Suppressor macrophage (primary cell): ENCODE measurements at places on chromosomes 4 and X.

DNA sequence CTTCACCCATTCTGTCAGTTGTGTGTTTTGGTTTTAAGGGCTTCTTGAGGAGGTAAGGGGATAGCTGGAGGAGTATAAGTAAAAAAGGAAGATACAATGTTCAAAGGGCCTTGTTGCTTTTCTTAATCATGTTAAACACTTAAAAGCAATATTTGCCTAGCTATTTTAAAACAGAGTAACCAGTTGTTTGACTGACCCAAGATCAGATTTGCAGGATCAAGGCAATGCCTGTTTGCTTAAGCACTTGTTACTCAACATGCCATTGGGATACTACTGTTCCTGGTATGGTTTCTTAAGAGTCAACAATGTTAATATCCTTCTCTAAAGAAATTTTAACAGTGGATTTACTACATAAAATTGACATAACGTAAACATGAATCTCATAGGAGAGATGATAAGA lies 2.6 kb downstream of the DCLK2 start:
- no peak for DNase-seq

- DNase-seq, result no peak
Measured at GRCh38 chrX:20670611-20671010, 403.9 kb upstream of the RPS6KA3 start.

DNA sequence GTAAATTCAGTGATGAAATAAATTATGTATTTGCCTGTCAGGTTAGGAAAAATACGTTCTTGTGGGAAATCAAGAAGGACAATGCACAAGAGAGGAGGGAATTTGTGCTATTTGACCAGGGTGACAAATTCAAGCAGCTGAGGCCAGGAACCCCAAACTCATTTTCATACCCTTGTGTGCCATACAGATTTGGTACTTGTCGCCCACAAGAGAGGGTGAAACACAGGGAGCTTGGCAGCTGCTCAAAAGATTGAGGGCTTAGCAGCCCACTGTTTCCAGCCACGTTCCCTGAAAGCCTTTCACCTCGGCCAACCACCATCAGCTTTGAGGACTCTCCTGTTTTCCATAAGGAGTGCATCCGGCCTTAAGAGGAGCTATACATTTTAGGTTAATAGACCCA lies 111.2 kb downstream of the COL25A1 start:
- DNase-seq, result no peak

- DNase-seq, result no peak
Measured at GRCh38 chr4:128388352-128388630, 100.7 kb upstream of the PGRMC2 start.

DNA sequence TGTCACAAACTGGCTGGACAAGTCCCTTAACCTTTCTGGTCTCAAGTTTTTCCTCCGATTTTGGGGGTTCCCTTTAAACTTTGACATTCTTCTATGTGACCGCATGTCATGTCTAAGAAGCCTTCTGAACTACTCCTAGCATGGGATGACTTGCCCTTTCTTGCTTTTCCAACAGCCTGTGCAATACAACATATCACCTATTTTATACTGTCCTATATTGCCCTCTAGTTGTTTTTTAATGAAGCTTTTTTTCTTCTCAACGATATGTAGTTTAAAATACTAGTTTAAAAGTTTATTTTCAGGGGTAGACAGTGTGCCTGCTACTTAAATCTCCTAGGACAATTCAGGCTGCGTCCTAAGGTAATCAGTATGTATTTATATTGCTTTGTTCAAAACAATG lies 1.0 kb upstream of the IGBP1 start:
- peak; percentile 17 for DNase-seq

GRCh38 chr4:74942251-74942917 lies 9.5 kb downstream of the PARM1 start:
- DNase-seq, result no peak

DNA sequence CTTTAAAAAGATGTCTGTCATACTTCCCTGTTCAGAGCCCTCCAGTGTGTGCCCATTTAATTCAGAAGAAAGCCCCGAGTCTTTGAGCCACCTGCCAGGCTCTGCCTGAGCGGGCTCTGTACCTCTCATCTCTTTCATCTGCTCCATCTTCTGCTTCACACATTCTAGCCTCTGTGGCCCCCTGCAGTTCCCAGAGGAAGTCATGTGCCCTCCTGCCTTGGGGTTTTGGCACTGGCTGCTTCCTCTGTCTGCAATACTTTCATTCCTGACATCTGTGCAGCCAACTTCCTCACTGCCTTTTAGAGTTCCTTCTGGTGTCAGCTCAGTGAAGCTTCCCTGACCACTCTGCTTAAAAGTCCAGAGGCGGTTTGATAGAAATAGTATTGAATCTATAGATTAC lies 6.2 kb upstream of the STK32B start:
- peak; percentile 83 for DNase-seq

DNA sequence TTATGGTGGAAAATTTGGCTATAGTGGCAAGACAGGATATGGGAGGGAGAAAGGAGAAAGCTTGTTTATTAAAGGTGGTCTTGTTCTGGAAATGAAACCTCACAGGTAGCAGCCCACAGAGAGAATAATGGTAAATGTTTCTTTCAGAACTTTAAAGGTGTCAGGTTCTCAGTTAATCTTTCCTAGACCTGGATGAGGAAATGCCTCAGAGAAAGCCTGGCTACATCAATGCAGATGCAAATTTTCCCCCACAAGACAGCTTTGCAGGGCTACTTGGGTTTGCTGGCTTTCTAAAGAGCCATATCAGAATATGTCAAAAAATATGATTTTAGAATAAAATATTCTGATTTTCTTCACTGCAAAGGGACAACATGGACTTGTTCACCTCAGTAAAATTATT lies 715.0 kb downstream of the FAM133A start:
- DNase-seq, result no peak

DNA sequence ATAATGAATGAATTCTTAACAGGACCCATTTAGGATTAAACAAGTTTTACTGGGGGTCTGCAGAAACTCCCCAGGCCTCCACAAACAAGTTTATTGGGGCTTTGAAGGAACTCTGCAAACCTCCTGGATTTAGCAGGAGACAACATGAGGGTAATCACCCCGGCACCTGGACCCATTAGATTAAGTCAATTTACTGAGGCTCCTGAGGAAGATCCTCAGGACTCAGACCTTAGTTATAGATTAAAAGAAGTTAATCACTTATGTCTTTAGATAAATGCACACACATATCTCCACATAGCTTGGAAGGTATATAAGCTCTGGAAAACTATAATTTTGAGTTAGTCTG lies 29.4 kb downstream of the XG start:
- no peak for DNase-seq

DNA sequence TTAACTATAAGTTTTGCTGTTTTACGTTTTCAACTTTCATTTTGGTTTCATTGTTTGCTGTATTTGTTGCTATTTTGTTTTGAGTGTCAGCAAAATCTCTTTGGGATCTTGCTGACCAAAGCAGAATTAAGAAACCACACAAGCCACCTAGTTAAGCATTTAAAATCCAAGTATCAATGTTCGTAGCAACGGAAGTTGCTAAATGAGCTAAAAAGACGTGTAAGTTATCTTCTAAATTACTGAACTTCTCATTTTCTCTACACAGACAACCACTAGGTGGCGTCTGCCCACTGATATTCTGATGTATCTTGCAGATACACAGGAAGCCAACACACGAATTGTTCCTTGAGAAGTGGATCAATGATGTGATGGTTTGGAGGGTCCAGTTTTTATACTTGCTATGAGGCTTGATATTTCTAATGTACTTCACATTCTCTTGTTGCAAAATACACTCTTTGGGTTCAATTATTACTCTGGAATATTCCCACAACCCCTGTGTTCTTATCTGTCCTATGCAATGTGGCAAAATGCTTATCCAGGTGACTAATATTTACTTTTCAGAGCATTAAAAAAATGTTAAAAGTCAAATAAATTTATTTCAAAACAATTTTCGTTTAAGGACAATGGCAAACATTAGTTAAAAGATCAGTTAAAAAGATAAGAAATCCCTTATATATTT lies 250.5 kb downstream of the TECRL start:
- peak; percentile 69 for DNase-seq

DNA sequence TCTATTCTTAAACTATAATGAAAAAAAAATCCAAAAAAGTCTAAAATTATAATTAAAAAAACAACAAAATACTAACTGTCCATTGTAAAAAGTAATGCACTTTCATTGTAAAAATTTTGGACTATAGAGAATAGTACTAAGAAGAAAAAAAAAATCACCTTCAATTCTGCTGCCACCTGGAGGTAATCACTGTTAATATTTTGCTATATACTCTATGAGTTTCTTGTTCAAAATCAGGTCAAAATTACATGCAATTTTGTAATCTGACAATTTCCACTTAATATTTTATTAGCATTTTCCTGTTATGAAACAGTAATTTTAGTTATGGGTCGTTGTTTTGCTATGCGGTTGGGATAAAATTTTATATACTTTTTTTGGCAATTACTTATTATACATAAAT lies 62.0 kb downstream of the HTT start:
- peak; percentile 7 for DNase-seq

DNA sequence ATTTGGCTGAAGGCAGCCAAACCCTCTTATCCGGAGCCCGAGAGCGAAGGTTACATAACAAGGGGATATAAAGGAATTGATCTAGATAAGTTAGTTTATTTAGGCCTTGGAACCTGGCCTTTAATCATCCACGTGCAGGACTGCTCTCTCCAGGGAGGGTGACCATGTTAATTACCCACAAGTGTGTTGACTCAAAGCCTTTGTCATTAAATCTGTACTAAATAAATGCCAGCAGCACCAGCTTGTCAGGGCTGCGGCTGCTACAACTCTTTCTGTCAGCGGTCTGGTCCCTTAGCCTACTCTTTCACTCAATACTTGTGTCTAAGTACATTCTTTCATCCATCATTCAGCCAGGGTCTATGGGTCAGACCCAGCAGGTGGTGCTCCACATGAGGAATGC lies 206.1 kb downstream of the TBCK start:
- DNase-seq, result no peak

DNA sequence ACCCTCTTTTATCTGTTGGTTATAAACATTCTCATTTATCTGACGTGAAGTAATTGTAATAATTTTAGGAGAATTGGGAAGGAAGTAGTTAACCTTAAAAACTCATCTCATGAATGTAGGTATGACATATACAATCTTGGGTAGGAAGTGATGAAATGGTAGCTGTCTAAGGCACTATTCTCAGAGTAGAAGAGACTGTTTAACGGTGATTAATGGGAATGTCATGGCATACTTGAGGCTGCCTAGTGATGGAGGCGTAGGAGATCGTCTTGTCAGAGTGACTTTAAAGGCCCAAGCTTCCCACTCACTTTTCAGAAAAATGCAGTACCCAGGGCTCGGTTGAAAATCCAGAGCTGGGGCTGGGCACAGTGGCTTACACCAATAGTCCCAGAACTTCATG lies 19.4 kb upstream of the AGA start:
- DNase-seq, result no peak

DNA sequence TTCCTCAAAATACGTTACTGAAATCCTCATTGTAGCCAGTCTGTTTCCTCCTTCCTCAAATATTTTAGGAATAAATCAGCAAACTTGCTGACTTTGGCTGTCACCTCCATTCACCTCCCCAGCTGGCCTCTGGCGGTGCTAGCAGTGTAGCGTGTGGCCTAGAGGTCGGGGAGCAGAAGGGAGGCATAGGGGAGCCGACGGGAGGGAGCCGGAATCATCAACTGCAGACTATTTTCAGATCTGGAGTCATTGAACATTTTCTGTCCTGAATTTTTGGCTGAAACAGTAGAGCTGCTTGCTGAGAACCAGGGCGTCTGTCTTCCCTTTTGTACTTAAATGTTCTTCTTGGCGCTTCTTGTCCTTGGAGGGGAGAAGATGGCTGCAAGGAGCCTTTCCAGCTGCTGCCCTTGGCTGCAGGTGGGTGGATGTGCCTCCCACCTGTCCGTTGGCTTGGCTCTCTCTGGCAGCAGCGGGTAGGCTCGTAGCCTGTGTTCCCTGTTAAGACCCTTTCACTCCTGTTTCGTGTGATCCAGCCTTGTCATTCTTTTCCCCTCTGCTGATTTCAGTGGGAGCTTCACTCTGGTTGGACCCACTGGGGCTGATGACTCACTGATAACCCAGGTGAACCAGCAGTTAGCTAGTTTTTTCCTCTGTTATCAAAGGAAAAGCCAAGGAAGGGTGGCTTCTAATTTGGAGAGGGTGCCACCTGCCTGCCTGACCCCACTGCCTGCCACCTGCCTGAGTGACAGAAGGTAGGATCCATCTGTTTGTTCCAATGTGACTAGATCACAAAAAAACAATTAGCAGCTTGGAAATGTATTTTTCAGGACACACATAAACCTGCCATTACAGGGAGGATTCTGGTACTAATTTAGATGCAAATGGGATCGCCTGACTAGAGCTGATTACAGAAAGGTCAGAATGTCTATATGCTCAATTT lies 135.9 kb downstream of the GATB start:
- DNase-seq, result no peak

GRCh38 chr4:137861682-137862081 lies 329.4 kb upstream of the PCDH18 start:
- DNase-seq, result peak; percentile 14
